ENCODE measurements at places on chromosomes 16 and 17.

- DNase-seq, result no peak
These were observed 37.1 kb downstream of the NUP93 start for GRCh38 chr16:56767024-56767423.

- DNase-seq, result no peak
These were observed 58.5 kb downstream of the ADAMTS18 start for GRCh38 chr16:77376358-77376757.

DNA sequence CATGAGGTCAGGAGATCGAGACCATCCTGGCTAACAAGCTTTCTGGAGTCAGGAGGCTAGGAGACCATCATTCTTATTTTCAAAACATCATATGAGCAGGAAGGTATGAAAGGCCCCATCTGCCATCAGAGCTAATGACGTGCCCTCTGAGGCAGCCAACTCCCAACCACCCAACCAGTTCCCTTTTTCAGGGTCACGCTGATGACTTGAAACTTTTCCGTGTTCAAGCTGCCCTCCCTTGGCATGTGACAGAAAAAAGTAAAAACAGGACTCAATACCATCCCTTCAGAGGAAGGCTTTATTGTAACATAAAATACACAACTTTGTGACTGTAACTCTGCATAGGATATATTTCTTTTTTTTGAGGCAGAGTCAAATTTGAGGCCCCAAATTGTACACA, 4.6 kb upstream of the GHDC start:
- peak; percentile 73 for DNase-seq

- no peak for DNase-seq
These were observed 817 bp downstream of the ITGB4 start for GRCh38 chr17:75722076-75722475.

DNA sequence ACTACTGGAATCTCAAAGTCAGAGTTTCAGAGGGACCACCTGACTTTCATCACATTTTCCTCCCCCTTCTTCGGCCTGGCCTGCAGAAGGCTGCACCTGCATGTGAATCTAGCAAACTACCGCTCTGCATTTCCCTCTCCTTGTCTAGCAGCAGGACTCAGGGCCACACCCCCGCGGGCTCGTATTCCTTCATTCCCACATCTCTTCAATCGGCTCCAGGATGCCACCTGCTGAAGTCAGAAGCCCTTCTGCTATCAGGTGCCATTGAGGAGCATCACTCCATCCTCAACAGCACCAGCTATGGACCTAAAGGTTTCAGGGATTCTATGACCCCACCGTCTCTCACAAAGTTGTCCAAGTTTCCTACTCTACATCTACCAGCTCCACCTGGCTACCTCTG, 169.5 kb downstream of the VPS53 start:
- DNase-seq, result no peak

- DNase-seq, result no peak
These were observed 86.9 kb upstream of the CIBAR2 start for GRCh38 chr16:85199069-85199725.

- DNase-seq, result no peak
These were observed 1.5 kb upstream of the BAIAP3 start for GRCh38 chr16:1331712-1332617.

- no peak for DNase-seq
These were observed 549 bp downstream of the SLC26A11 start for GRCh38 chr17:80220736-80221215.

All from bone marrow (tissue), 2 donors.